Non-pigmented ciliary epithelial cell (primary cell): ENCODE measurements at places on chromosomes 5 and 9.
A peak's percentile ranks its signal among the peaks of the same experiment; 100 is the strongest.

- DNase-seq = no peak
Observed at GRCh38 chr9:86585422-86586143, 231.4 kb upstream of the TUT7 start.

- no peak for DNase-seq
Observed at GRCh38 chr9:98875536-98875935, 68.1 kb downstream of the GALNT12 start.

DNA sequence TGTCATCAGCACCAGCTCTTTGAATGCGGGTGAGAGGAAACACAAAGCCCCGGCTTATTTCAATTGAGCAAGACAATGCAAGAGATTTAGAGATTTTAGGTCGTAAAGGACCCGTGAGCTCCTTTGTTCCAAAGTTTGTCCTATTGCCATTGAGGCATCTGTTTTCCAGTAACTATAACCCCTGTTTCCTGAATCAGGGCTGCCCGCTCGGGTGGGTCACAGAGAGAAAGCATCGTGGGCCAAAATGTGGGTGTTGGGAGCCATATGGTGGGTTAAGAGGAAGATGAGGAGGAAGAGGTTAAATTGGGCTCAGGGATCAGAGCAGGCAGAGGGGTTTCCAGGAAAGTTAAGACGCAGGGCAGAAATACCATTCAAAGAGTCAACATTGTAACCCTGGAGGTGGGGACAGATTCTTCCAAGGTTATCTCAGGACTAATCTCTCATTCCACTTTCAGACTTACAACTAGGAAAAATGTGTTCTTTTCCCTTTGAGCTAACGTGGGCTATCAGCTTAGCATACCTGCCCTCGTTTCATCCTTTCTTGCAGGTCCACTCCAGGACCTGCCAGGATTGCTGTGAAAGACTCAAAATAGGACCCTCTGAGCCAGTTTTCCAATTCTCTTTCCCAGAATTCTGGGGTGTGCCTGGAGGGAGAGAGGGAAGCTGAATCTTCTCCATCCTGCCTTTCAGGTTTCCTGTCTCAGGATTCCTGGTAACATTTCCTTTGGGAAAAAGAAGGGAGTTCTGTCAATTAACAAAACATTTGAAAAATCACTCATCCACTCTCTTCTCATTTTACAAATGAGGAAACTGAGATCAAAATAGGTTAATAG, 95.5 kb upstream of the TAF11L2 start:
- no peak for DNase-seq

DNA sequence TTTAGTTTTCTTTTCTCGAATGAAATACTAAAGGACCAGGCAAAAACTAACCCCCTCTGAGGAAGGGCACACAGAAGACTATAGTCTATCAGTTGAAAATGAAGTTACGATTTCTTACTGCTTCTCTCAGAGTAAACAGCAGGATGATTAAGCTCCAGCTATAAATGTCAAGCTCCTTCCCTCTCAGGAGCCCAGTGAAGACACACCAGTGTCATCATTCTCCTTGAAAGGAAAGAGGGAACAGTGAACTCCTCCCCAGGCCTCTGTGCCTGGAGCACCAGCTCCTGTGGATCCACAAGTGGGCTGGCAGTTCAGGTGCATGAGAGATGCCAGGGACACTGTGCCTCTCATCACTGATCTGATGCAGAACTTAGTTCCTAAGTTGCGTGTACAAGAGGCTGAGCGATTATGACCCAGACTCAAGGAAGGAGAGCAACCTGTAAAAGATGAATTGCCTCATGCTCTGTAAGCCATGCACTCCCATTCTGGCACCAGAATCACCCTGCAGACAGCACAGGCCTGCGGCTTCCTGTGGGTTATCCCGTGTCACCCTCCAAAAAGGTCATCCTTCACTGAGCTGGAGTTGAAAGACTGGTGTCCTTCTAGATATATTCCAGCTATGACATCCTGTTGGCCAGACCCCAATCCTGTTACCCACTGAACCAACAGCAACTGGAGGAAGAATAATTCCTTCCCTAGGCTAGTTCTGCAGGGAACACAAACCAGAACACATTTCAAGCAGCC, 394.0 kb downstream of the SEMA5A start:
- no peak for DNase-seq

DNA sequence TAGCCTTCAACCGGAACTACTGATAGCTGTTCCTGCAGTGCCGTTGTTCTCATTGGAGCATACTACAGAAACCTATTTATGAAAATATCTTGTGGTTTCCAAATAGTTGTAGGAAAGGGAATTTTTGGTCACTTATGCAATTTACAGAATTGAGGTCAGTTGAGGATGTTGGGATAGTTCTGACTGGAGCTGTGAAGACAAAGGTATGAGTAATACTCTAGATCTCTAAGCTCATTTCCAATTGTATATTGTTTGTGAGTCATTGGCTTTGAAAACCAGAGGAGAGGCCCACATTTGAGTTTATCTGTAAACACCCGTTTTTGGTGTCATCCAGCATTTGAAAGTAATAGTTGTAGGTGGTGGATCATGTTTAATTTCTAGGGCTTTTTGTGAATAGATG, 561.3 kb upstream of the WWC1 start:
- peak; percentile 95 for DNase-seq

DNA sequence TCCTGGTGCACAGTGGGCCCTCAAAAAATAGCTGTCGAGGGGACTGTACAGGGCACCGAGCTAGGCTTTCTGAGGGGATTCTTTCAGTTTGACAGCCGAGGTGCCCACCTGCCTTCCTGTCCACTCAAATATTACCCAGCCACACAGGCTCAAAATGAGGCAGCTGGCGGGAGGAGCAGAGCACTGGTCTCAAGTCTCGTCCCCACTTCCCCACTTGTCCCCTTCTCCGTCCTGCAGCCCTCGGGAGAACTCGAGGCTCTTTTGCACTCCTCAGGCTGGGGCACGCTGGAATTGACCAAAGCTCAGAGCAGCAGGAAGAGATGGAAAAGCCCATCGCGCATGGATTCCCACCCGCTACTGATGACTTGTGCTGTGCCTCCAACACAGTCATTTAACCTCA, 185.2 kb downstream of the HSPA4 start:
- no peak for DNase-seq

- DNase-seq = no peak
Observed at GRCh38 chr5:37005946-37006540, 129.5 kb downstream of the NIPBL start.
